MG63 (cell line): ENCODE measurements at places on chromosomes 1 and 21. TPM values are rescaled to one million over a fixed set of nuclear protein-coding genes. Genes with fewer than 3 reads are reported as not detected.

Gene FNDC10
- total RNA-seq = 4.0 and 8.7 TPM in 2 replicates

Gene TRIM67
- total RNA-seq = not detected in 2 replicates

Gene JAM2
- 0.07 TPM in 1 of 2 replicates, not detected in the other for total RNA-seq

Gene CNR2
- total RNA-seq = not detected in 2 replicates

Gene GPN2
- total RNA-seq = 10.0 and 13.0 TPM in 2 replicates

Gene DHDDS
- 28.8 and 37.8 TPM in 2 replicates for total RNA-seq

Gene S100A11
- total RNA-seq = 347 and 507 TPM in 2 replicates

Gene FALEC
- not detected in 2 replicates for total RNA-seq

- DNase-seq = no peak
Measured at GRCh38 chr21:41427556-41427955, 1.5 kb downstream of the MX1 start.

- no peak for DNase-seq
Measured at GRCh38 chr1:111062081-111062480, 77.8 kb downstream of the DRAM2 start.

DNA sequence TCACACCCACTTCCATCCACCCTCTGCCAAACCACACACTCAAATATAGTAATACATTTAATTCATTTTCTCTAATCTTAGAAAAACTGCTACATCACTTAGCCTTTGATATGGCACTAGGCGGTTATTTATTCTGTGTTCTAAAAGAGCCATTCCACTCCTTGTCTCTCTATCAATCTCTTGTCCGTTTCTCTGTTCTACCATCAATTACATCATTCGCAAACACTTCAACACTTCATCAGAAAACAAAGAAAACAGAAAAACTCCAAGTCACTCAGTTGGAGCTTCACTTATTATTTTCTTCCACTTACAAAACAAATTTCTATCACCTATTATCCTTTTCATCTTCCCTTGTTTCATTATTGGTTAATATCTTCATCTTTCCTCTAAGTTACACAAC is 1523.0 kb downstream of the KCNT2 start:
- no peak for DNase-seq

GRCh38 chr1:222928212-222928611 is 113.4 kb downstream of the DISP1 start:
- peak; percentile 54 for DNase-seq

DNA sequence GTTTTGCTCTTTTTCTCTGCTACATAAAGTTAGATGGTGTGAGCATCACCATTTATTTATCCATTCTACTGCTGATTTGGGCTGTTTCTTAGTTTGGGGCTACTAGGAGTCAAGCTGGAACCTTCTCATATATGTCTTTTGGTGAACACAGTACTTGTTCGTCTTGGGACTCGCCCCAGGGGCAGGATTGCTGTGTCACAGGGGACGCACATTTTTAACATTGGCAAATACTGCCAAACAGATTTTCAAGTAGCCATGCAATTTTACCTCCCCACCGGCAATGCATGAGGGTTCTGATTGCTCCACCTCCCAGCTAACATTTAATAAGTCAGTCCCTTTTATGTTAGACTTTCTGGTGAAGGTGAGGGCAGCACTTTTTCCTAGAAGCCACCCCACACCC is 7.5 kb upstream of the IFFO2 start:
- DNase-seq = no peak

GRCh38 chr1:109739738-109740614 is 862 bp downstream of the GSTM3 start:
- peak; percentile 78 for DNase-seq

- DNase-seq = no peak
Measured at GRCh38 chr1:179231923-179232322, 2.4 kb upstream of the ABL2 start.

DNA sequence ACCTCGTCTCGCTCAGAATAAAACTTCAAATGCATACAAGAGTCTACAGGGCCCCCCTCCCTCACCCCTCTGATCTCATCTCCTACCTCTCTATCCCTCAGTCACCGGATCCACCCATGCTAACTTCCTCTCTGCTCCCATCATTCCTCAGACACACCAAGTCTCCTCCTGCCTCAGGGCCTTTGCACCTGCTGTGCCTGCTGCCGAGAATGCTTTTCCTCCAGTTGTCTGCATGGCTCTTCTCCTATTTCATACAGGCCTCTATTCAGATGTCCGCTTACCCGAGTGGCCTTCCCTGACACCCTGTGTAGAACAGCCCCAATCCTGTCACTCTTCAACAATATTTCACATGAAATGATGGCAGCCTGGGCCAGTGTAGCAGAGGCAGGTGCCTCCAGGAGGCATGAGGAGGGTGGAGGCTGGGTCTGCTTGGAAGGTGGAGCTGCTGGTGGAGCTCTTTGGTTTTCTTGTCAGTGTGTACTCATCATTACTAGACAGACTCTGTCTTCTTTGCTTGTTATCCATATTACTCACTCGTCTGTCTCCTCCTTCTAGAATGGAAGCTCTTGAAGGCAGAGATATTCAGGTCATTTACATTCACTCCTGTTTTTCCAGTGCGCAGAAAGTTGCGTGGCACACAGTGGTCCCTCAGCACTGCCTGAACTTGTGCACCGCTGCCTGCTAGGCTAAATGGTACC is 4.2 kb downstream of the SH2D2A start:
- DNase-seq = no peak

DNA sequence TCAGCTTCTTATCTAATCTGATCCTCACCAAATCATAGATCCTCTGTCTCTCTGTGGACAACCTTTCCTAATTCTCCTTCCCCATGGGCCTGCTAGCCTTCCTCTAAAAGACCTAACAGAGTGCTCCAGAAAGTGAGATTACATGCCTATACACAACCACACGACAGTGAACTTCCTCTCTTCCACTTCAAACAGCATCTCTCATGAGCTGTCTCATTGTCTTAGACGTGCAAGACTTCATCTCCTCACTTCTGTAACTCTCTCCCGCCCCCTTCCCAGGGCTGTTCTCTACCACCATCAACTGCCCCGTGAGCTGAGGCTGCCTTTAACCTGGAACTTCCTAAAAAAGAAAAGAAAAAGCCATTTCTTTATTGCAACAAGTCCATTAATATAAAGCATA is 14.1 kb upstream of the A3GALT2 start:
- DNase-seq = no peak

GRCh38 chr1:197632651-197633050 is 142.6 kb downstream of the DENND1B start:
- DNase-seq = no peak

- peak; percentile 51 for DNase-seq
Measured at GRCh38 chr1:228104526-228105269, 1.6 kb upstream of the C1orf35 start.

GRCh38 chr1:24939675-24940193 is 9.7 kb upstream of the RUNX3 start:
- no peak for DNase-seq

DNA sequence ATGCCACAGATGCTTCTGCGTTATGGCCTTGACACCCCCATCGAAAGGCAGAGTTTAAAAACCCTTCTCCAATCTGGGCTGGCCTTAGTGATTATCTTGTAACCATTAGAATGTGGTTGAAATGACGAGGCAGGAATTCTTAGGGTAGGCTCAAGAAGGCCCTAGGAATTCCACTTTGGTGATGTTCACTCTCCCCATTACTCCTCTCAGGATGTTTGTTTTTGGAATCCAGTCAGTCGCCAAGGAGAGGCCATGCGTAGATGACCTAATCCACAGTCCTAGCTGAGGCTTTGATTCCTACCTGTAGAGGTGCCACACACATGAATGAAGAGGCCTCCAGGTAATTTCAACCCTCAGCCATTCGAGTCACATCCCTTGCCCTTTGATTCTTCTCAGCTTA is 318.2 kb downstream of the NEGR1 start:
- DNase-seq = no peak

- DNase-seq = no peak
Measured at GRCh38 chr21:37762606-37763005, 153.7 kb downstream of the KCNJ6 start.

GRCh38 chr1:225863167-225863566 is 19.0 kb downstream of the TMEM63A start:
- peak; percentile 49 for DNase-seq

- peak; percentile 83 for DNase-seq
Measured at GRCh38 chr21:46183910-46184624, at the start of gene SPATC1L. SPATC1L (minus strand) TSS chr21:46184459; CDS start chr21:46182816, 1,643 bp downstream.

GRCh38 chr1:227317523-227318015 is 723 bp downstream of the CDC42BPA start:
- peak; percentile 72 for DNase-seq

- no peak for DNase-seq
Measured at GRCh38 chr1:32337855-32338636, 2.0 kb upstream of the MARCKSL1 start.

GRCh38 chr1:179547021-179547535 is 28.7 kb downstream of the NPHS2 start:
- no peak for DNase-seq

DNA sequence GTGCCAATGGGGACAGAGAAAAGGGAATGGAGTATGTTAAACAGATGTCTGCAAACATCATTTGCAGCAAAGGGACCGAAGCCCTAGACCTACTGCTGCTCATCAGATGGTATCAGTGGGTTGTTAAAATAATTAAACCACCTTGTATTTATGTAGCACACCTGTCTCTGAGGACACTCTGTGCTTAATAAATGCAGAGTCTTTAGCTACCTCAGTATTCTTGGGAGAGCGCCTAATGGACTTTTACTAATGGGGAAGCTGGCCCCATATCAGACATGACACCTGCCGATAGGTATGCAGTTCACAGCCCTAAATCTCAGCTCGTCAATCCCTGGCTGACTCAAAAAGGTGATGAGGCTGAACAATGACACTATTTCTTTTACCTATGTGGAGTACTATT is 54.4 kb downstream of the SYT6 start:
- no peak for DNase-seq

DNA sequence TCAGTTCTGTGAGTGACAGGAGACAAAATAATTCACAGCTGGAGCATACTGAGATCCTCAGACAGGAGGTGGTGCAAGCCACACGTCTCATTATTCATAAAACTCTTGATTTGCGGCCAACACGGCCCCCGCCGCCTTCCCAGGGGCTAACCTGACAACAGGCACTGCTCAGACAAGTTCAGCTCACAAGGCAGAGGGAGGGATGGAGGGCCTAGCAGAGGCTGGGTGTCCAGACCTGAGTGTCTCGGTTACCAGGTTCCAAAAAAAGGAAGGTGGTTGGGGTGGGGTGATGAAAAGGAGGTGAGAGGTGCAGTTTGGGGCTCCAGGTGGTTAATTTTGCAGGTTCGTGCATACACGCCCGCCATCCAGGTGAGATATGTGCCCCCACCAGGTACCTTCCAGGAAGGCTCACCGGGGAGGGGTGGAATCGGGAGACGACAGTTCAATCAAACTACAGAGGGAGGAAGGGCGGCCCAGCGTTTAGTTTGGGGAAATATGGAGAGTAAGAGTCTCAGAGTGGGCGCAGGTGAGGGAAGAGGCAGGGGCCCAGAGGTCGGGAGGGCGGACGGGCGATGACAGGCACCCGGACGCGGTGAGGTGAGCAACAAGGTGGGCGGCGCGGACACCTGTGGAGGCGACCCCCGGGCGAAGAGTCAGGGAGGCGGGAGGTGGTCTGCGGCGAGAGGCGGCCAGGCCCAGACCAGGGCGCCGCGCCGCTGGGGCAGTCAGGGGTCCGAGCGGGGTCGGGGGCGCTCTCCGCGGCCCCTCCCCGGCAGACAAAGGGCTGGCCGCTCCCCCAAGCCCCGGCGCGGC is 629 bp downstream of the CTNNBIP1 start:
- DNase-seq = no peak

DNA sequence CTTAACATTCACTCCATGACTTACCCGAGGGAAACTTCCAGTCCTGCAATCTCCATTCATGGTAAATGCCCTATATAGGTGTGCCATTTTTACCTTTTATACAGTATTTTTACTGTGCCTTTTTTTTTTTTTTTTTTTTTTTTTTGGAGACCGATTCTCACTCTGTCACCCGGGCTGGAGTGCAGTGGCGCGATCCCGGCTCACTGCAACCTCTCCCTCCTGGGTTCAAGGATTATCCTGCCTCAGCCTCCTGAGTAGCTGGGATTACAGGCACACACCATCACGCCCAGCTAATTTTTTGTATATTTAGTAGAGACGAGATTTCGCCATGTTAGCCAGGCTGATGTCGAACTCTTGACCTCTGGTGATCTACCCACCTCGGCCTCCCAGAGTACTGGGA is 124.4 kb upstream of the PLPPR4 start:
- peak; percentile 11 for DNase-seq
